HS-27A (cell line): ENCODE measurements at places on chromosomes 2 and 18.

- DNase-seq: no peak
Observed at GRCh38 chr2:164979113-164979512, 23.8 kb upstream of the SLC38A11 start.

- DNase-seq: no peak
Observed at GRCh38 chr18:3529077-3529476, 79.1 kb downstream of the TGIF1 start.

DNA sequence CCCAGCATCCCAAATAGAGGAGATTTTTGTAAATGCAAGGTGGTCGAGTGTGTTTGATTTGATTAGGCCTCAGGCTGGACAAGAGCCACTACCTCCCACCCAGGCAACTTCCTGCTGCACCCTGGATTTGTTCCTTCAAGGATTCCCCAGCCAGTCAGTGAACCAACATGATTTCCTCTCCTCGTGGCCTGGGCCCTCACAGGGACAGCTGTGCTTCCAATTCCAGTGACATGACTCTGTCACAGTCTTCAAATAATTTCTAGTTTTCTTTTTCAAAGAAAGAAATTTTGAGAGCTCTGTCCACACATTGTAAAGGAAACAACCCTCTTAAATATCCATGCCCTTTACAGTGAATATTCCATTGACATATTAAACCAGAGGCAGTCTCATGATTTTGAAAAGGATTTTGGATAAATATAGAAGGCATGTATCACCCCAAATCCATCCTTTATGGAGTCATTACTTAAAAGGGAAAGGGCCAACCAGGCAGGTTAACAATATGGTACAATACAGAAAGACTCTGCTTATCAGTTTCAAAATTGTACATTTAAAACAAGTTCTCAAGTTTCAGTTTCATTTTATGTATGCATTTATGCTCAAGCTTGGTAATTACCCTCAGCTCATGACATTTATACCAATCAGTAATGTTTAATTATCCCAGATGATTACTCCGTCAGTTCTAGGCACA, 121.3 kb upstream of the FOSL2 start:
- no peak for DNase-seq

DNA sequence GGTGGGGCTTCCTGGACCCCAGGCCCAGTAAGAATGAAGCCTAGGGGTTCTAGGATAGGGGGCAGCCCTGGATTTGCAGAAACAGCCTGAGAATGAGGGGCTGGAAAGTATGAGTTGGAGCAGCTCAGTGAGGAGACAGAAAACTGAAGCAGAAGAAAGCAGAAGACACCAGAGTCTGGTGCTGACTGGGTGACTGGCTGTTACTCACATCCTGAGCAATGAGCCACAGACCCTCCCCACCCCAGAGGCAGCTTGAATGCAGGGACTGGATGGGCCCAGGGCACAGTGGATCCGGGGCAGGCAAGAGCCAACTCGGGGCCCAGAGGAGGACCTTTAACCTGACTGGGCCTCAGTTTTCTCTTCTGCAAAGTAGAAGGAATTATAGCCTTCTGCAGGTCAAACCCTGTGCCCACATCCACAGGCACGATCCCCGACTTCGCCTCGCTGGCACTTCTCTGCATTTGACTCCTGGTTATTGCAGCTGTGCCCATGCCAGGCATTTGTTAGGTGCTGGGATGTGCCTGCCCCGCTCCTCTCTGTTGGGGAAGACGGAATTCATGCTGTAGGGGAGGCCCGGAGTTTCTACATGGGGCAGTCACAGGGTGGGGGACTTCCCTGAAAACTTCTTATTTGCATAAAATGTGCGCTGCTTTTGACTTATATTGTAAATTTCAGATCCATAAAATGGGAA, 8.5 kb downstream of the STEAP3 start:
- DNase-seq: no peak

GRCh38 chr2:40564184-40564583, 112.3 kb upstream of the SLC8A1 start:
- DNase-seq: no peak

GRCh38 chr2:176101216-176101830, 1.7 kb downstream of the HOXD12 start:
- no peak for DNase-seq

DNA sequence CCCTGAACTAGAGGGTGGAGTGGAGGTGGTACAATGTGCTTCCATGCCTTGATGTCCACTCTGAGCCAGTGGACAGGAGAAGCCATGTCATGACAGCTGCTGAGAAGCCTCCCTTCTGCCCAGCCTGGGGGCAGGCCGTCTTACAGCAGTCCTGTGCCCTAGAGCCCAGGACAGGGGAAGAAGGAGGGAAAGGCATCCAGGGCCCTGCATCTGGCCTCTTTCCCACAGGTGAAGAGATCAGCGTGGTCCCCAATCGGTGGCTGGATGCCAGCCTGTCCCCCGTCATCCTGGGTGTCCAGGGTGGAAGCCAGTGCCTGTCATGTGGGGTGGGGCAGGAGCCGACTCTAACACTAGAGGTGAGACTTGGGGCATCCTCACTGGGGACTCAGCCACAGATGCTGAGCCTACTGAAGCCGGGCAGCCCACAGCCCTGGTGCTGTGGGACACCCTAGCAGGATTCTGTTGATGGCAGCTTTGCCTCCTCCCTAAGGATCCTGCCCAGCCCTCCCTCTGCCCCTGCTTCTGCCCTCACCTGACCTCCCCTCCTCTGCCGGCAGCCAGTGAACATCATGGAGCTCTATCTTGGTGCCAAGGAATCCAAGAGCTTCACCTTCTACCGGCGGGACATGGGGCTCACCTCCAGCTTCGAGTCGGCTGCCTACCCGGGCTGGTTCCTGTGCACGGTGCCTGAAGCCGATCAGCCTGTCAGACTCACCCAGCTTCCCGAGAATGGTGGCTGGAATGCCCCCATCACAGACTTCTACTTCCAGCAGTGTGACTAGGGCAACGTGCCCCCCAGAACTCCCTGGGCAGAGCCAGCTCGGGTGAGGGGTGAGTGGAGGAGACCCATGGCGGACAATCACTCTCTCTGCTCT, 3.1 kb downstream of the IL36RN start:
- DNase-seq: no peak

DNA sequence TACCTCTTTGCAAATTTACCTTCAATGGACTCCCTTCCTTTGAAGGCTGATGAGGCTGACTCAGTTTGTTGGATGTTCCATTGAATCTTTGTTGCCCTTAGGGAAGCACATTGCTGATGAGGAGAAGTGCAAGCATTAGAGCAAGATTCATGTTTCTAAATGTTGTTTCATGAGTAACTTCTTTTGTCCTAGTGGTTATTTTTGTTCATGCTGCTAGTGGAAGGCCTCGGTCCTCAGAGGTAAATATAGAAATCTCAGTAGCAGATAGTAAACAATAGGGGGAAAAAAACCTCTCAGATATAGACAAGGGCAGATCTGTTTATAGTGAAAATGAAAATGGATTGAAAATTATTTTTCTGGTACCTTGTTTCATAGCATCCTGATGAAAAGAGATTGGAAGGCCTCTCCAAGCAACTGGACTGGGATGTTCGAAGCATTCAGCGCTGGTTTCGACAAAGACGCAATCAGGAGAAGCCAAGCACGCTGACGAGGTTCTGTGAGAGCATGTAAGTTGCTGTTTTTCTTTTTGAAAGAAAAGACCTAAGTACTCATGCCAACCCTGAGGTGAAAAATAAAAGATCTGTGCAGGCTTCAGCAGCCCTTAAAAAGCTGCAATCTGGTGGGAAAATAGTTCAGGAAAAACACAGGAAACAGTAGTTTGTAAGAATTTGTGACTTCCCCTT, 104.9 kb downstream of the CERS6 start:
- no peak for DNase-seq

DNA sequence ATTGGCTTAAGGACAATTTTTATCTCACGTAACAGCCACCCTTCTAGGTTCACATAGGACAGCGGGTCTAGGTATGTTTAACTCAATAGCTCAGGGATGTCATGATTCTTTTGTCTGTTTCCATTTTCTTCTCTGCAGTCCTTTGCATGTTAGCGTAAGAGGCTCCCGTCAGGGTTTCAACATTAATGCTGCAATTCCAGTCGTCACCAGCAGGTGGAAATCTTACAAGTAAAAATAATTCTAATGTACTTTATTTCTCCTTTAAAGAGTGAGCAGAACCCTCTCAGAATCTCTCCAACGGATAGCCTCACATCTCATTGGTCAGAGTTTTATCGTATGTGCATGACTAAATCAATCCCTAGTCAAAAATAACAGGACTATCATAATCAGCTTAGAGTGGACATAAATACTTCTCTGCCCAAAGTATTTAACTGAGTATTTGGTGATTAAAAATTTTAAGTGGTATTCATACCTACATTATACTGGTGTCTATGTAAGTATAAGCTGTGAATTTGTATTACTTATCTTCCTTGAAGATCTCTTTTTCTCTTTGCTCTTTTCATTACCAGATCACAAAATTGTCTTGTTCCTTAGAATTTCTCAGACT, 487.2 kb upstream of the GCFC2 start:
- peak; percentile 22 for DNase-seq
